ENCODE measurements at places on chromosomes 7 and 10.

- H3K36me3 ChIP-seq: no peaks in the 10 kb centered on the region
- H3K27me3 ChIP-seq: no peaks in the 10 kb centered on the region
- DNase-seq: no peak
- no peaks in the 10 kb centered on the region for H3K4me1 ChIP-seq
- no peak overlapping the region for H3K27ac ChIP-seq
- H3K4me3 ChIP-seq: no peak overlapping the region
Observed at GRCh38 chr7:7859411-7859810, 109.2 kb upstream of the GLCCI1 start.

- peaks cover 95% of the 10 kb centered on the region for H3K27me3 ChIP-seq
- H3K4me1 ChIP-seq: peaks cover 22% of the 10 kb centered on the region
- no peaks in the 10 kb centered on the region for H3K36me3 ChIP-seq
- DNase-seq: no peak
- H3K4me3 ChIP-seq: no peak overlapping the region
- no peak overlapping the region for H3K27ac ChIP-seq
Observed at GRCh38 chr7:27250557-27251070, 8.0 kb downstream of the EVX1 start.

DNA sequence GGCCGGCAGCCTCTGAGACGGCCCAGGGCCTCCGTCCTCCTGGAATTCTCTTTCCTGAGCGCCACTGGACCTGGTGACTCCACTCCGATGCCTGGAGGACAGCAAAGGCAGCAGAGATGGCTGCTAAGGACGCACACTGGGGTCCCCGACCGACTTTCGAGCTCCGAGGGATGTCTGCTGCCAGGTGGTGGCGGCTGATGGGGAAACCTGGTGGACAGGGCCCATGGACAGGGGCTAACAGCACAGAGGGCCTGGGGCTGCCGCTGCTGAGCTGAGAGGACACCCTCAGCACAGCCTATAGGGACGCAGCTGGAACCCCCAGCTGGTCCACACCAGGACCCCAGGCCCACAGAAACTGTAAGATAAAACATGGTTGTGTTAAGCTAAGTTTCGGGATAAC lies 366.3 kb downstream of the DNAJB6 start:
- no peaks in the 10 kb centered on the region for H3K4me1 ChIP-seq
- H3K27me3 ChIP-seq: peaks cover 30% of the 10 kb centered on the region
- no peak overlapping the region for H3K27ac ChIP-seq
- DNase-seq: peak; percentile 32

DNA sequence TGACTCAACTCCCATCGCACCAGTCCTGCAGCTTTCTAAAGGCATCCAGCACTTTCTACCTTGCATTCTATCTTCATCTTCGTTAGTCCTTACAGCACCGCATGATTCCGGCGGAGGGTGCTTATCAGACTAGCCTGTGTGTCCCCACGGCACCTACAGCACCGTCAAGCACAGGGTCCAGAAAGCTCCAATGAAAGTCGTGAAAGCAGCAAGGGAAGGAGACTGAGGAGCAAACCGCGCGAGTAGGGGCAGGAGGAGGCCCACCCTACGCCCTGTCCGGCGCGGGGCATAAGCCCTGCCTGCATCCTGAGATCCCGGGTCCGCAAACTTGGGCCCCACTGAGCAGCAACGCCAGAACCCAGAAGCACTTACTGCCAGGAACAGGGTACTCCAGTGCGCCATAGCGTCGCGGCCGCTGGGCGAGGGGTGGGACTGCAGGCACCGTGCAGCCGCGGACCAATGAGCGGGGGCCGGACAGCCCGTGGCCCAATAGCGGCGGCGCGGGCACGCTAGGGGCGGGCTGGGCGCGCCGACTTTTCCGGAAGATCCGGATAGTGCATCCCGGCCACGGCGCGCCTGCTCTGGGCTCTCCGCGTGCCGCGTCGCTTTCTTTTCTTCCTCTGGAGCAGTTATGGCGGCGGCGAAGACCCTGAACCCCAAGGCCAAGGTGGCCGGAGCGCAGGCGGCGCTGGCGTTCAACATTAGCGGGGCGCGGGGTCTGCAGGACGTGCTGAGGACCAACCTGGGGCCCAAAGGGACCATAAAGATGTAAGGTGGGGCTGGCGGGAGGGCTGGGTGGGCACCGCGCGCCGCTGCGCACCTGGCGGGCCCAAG lies 122.1 kb upstream of the VKORC1L1 start:
- H3K27me3 ChIP-seq: no peaks in the 10 kb centered on the region
- H3K4me1 ChIP-seq: peaks cover 17% of the 10 kb centered on the region
- peak overlapping the region; percentile 80 for H3K4me3 ChIP-seq
- peaks cover 25% of the 10 kb centered on the region for H3K36me3 ChIP-seq
- peak overlapping the region; percentile 92 for H3K27ac ChIP-seq

GRCh38 chr10:93138113-93138870 lies 64.6 kb downstream of the CYP26A1 start:
- no peak overlapping the region for H3K27ac ChIP-seq
- no peaks in the 10 kb centered on the region for H3K36me3 ChIP-seq
- H3K27me3 ChIP-seq: no peaks in the 10 kb centered on the region
- H3K4me3 ChIP-seq: no peak overlapping the region
- no peak for DNase-seq

- no peak for DNase-seq
- H3K36me3 ChIP-seq: no peaks in the 10 kb centered on the region
- H3K4me3 ChIP-seq: no peak overlapping the region
- no peaks in the 10 kb centered on the region for H3K27me3 ChIP-seq
Observed at GRCh38 chr7:157757776-157758467, 421.1 kb downstream of the DNAJB6 start.

GRCh38 chr7:100396421-100396982 lies 23.2 kb downstream of the PILRA start:
- peak overlapping the region; percentile 46 for H3K27ac ChIP-seq
- H3K36me3 ChIP-seq: no peaks in the 10 kb centered on the region
- DNase-seq: no peak
- no peak overlapping the region for H3K4me3 ChIP-seq
- H3K4me1 ChIP-seq: no peaks in the 10 kb centered on the region

DNA sequence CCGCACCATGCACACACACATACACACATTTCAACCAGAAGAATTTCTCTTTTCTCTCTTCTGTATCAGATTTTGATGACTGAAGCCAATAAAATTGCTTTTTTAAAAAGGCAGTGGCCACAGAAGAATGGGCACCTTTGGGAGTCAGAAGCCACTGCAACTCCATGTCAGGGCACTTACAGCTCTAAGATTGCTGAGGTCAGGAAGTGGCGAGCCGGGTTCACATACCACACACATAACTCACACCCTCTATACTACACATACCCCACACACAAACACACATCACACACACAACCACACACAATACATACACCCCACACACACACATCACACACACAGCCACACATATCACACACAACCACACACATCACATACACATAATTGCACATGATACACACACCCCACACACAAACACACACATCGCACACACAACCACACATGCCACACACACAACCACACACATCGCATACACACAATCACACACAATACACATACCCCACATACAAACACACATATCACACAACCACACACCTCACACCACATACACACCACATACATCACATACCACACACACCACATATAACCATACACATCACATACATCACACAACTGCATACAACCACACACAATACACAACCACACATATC lies 31.2 kb downstream of the GPRIN2 start:
- no peaks in the 10 kb centered on the region for H3K36me3 ChIP-seq
- H3K27me3 ChIP-seq: peaks cover 6% of the 10 kb centered on the region
- no peak overlapping the region for H3K4me3 ChIP-seq
- H3K4me1 ChIP-seq: peaks cover 14% of the 10 kb centered on the region
- no peak overlapping the region for H3K27ac ChIP-seq
- peak; percentile 48 for DNase-seq

DNA sequence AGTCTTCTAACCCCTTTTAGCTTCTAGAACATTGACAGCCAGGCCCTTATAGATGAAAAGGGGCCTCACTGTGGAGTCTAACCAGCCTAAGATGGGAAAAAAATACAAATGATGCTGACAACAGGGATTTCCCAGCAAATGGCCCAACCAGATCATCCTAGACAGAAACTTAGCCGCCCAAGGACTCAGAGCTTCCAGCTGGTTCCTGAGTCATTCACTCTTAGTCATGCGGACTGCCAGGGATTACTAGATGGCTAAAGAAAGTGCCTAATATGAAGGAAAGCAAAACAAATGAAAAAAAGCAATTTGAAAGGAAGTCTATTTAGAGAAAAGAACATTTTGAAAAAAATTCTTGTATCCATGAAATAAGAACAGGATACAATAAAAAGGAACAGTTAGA lies 23.7 kb downstream of the TSPAN14 start:
- peaks cover 61% of the 10 kb centered on the region for H3K4me1 ChIP-seq
- no peaks in the 10 kb centered on the region for H3K27me3 ChIP-seq
- H3K36me3 ChIP-seq: peaks cover 24% of the 10 kb centered on the region
- H3K27ac ChIP-seq: no peak overlapping the region
- H3K4me3 ChIP-seq: no peak overlapping the region

DNA sequence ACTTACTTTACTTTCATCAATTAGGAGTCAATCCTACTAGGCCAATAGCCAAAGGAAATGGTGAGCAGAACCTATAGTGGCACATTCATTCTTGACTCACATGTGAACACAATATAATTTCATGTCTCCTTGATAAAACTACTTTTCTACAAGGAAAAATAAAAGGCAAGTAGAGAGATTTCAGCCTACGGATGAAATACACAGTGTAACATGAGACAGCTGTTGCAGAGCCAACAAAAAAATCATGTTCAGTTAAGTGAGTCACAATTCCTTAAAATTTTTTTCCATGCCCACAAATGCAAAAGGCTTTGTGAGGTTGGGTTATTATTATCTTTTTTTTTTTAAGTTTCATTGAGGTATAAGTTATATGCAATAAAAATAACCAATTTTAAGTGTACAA lies 54.8 kb downstream of the GPR141 start:
- H3K4me3 ChIP-seq: no peak overlapping the region
- no peak for DNase-seq
- H3K27ac ChIP-seq: no peak overlapping the region
- H3K27me3 ChIP-seq: no peaks in the 10 kb centered on the region
- no peaks in the 10 kb centered on the region for H3K4me1 ChIP-seq

- DNase-seq: no peak
- no peak overlapping the region for H3K4me3 ChIP-seq
- H3K27me3 ChIP-seq: no peaks in the 10 kb centered on the region
- no peaks in the 10 kb centered on the region for H3K36me3 ChIP-seq
- H3K4me1 ChIP-seq: peaks cover 58% of the 10 kb centered on the region
- H3K27ac ChIP-seq: no peak overlapping the region
Observed at GRCh38 chr7:128019288-128019687, 11.9 kb downstream of the LRRC4 start.

GRCh38 chr10:51008346-51008745 lies 65.9 kb upstream of the PRKG1 start:
- no peak overlapping the region for H3K4me3 ChIP-seq
- H3K27ac ChIP-seq: no peak overlapping the region
- no peaks in the 10 kb centered on the region for H3K27me3 ChIP-seq
- DNase-seq: no peak
- no peaks in the 10 kb centered on the region for H3K4me1 ChIP-seq
- no peaks in the 10 kb centered on the region for H3K36me3 ChIP-seq

DNA sequence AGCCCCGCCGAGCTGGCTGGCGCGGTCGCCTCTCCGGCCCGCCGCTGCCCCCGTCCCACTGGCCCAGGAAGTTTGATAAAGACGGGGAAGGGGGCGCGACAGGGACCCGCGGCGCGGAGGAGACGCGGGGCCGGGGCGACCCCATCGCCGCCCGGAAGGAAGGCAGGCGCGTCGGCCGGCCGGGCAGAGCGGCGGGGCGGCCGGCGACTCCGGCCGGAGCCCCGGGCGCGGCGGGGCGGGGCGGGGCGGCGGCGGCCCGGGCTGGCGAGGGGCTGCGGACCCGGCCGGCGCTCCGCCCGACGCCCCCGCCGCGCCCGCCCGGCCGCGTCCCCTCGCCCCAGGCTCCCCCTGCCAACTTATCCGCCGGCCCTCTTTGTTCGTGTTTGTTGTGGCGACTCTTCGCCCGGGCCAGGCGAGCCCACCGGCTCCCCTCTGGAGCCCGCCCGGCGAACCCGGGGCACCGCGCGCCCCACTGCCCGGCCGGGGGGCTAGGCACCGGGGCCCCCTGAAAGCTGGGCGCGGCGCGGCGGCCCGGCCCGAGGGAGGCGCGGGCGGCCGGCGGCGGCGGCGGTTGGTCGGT lies 571 bp downstream of the KDM7A start:
- H3K4me1 ChIP-seq: peaks cover 22% of the 10 kb centered on the region
- no peaks in the 10 kb centered on the region for H3K36me3 ChIP-seq
- no peaks in the 10 kb centered on the region for H3K27me3 ChIP-seq
- H3K27ac ChIP-seq: peak overlapping the region; percentile 99
- peak; percentile 50 for DNase-seq
- peak overlapping the region; percentile 92 for H3K4me3 ChIP-seq

DNA sequence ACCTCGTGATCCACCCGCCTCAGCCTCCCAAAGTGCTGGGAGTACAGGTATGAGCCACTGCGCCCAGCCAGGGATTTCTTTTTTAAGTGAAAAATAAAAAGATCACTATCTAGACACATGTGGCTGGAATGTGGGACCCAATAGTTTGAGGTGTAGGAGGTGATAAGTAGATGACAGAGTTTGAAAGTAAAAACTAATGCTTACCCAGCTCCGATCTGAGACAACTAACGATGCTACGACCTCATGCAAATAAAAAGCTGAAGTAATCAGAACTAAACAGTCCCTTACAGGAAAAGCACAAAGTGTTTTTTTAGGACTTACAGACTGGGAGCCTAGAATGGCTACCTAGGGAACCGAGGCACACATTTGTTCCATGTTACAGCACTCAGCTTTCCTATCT lies 23.0 kb downstream of the PCGF6 start:
- no peak overlapping the region for H3K27ac ChIP-seq
- H3K36me3 ChIP-seq: peaks cover 81% of the 10 kb centered on the region
- DNase-seq: no peak
- H3K27me3 ChIP-seq: no peaks in the 10 kb centered on the region
- no peak overlapping the region for H3K4me3 ChIP-seq
- H3K4me1 ChIP-seq: no peaks in the 10 kb centered on the region

GRCh38 chr7:98870807-98871491 lies 1.1 kb upstream of the TMEM130 start:
- H3K27ac ChIP-seq: no peak overlapping the region
- H3K36me3 ChIP-seq: no peaks in the 10 kb centered on the region
- DNase-seq: peak; percentile 41
- H3K27me3 ChIP-seq: peaks cover 27% of the 10 kb centered on the region
- no peak overlapping the region for H3K4me3 ChIP-seq

DNA sequence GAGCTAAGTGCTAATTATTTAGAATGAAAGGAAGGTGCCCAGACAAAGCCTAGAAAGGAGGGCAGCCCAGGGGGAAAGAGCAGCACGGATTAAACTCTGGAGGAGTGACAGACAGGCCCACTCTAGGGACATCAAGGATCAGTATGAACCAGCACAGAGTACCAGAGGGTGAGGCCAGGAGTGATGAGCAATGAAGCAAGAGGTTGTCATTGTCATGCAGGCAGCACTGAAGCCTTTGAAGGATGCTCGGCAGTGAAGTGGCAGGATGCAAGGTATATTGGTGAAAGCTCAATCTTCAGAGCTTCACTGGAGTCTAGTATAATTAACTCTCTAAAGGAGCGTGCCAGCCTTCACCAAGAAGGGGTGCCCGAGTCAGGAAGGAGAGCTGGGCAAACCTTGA lies 112.0 kb upstream of the INHBA start:
- DNase-seq: no peak
- no peak overlapping the region for H3K27ac ChIP-seq
- no peaks in the 10 kb centered on the region for H3K36me3 ChIP-seq
- H3K4me1 ChIP-seq: no peaks in the 10 kb centered on the region

Measured in lower lobe of right lung (tissue), 2 donors.